Activated CD4-positive, alpha-beta T cell treated with anti-CD3 and anti-CD28 coated beads for 1 hour (primary cell): ENCODE measurements at places on chromosomes 4 and X.
A peak's percentile ranks its signal among the peaks of the same experiment; 100 is the strongest.

- DNase-seq, result no peak
These were observed 78.0 kb downstream of the ZFYVE28 start for GRCh38 chr4:2340272-2341061.

DNA sequence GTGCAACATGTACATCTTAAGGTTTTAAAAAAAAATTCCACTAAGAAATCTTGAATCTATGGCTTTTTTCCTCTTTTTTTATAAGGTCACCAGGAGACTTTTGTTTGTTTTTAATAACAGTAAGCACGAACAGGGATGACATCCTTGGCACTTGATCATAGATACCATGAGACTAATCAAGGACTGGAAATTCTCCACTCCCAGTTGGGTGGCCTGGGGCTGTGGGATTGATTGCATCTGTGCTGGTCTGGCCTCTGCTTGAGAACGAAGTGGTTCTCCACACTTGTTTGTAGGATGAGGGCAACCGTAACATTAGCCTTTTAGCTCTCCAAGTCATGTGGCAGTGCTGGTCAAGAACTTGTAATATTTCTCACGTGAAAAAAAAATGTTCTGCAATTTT lies 35.4 kb downstream of the SNX25 start:
- DNase-seq, result no peak

DNA sequence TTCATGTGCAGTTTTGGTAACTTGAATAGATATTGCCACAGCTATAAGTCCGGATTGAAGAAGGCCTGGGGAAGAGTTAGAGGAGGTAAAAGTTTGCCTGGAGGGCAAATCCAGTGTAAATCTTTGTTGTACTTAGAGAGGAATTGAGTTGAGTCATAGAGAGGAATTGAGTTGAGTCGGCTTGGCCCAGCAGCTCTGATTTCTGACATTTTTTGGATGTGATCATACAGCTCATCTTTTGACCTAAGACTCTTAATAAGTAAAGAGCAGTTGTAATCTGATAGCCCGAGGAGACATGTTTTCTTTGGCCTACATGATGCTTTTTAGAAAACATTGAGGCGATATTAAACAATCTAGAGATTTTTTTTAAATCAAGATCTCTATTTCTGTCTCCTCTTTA lies 3.9 kb downstream of the KIT start:
- DNase-seq, result no peak

GRCh38 chr4:48483006-48483776 lies at the start of gene SLC10A4:
TSS of gene SLC10A4 (plus strand) at chr4:48483343. CDS start at chr4:48483562, 219 bp downstream.
- no peak for DNase-seq

DNA sequence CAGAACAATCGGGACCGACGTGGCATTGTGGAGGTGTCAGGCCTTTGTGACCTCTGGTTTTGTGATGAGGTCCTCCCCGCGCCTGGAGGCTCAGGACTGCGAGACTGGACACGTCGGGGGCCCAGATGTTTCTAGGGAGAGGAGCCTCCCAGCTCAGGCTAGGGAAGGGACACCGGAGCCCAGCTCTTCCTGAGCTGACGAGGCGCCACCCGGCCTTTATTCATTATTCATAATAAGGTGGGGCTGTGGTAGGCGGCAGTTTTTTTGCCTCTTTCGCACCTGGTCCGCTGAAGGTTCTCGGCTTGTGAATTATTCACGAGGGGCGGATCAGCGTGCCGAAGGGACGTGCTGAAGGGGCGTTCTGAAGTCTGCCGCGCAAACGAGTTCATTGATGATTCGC lies 2.3 kb upstream of the UBA1 start:
- peak; percentile 18 for DNase-seq

DNA sequence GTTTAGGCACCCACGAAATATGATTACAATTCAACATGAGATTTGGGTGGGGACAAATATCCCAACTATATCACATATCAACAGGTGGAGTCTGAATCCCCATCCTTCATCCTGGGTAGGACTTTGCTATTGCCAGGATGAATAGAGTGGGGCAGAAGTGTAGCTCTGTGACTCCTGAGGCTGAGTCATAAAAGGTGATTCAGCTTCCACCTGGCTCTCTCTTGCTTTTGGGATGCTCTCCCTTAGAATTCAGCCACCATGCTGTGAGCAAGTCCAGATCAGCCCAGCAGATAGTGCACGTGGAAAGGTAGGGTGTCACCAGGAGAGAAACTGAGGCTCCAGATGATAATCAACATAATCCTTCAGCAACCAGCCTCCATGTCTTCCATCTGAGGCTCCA lies 193.8 kb upstream of the BCOR start:
- DNase-seq, result no peak

DNA sequence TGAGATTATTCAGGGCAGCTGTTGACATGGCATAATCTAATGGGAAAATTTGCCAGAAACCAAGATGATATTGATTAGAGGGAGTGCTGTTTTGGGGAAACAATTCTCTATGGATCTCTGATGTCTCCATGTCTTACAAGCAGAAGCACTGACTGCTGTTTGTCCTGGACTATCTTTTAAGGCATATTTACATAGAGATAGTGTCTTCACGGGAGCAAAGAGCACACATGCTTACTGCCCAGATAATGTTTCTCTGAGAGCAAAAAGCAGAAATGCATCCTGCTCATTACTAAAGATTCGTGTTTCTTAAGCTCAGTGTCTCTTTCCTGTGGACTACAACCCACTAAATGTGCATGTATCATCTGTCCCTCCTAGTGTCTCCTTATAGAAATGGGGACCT lies 41.3 kb upstream of the GLRA3 start:
- DNase-seq, result no peak

DNA sequence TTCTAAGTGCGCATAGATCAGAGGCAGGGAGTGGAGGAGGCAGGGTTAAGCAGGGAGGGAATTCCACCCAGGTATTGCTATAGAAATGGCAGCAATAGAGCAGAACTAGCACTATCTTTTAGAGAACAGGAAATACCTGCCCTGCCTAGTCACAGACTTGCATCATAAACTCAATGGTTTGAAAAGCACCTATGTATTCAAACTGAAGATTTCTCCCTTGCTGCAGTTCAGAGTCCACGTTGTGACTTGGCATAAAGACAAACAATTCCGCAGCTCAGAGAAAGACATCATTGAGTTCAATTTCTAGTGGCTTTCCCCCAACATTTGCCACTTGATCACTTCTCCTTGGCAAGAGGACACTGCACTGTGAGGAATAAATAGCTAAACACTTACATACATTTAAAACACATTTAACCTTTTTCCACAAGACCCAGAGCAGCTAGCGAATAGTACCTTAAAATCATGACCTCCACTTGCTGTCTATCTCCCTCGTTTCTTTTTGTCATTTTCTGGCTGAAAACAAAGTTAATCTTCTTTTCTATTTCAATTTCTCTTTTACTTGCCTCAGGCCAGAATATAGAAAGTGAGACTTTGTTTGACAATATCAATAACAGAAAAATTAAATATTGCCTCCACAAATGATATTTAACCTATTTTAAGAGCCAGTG lies 42.4 kb downstream of the SLC7A11 start:
- no peak for DNase-seq

DNA sequence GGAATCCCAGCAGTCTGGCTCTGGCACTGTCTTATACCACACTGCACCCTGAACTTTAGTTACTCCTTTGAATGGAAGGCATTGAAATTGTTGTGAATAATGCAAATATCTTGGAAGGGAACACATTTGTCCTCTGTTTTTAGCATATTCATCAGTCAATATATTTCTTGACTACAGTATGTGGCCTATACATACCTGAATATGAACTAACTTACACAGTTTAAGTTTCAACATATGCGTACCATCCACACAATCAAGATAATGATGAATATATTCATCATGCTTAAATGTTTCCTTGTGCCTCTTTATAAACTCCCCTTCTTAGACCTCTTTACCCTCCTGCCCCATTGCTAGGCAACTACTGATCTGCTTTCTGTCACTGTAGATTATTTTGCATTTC lies 145.7 kb upstream of the ESX1 start:
- no peak for DNase-seq

DNA sequence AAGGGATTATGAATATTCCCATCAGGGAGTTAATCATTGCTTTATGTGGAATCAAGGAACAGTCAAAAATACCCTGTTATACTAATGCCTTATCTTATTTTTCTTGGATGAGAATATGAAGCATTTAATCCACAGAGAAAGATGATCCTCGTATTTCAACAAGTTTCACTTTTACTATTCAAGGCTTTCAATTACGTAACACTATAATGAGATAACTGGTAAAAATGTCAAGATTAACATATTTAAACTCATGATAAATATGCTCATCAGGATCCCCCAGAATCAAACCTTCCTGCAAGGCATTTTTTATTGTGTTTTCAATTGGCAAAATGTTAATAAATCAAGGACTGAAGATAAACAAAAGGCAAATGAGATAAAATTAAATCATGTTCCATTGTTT lies 5.1 kb downstream of the ZXDA start:
- DNase-seq, result no peak

GRCh38 chr4:33063241-33063640 lies 2343.1 kb downstream of the PCDH7 start:
- no peak for DNase-seq

- no peak for DNase-seq
These were observed 16.6 kb upstream of the ERCC6L start for GRCh38 chrX:72255445-72255844.

DNA sequence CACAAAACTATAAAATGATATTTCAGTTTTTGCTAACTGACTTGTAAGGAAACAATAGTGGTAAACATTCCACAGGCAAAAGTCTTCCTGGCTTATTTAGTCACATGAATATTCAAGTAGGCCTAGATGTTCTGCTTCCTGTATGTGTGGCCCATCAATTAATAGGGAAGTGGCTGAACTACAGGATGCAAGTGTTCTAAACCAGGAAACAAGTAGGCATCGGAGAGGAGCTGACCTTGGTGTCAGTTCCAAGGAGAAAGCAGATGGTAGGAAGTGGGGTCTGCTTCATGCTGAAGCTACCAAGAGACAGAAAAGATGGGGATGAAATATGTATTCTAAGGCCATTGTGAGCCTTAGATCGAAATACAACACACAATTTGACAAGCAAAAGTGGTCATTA lies 149.7 kb downstream of the ANTXR2 start:
- no peak for DNase-seq

GRCh38 chr4:183633476-183634400 lies 25.2 kb downstream of the RWDD4 start:
- no peak for DNase-seq

- DNase-seq, result no peak
These were observed 38.2 kb upstream of the PLAC8 start for GRCh38 chr4:83152746-83153145.

- DNase-seq, result no peak
These were observed 22.4 kb downstream of the AFF1 start for GRCh38 chr4:86957215-86957614.

- no peak for DNase-seq
These were observed 15.1 kb downstream of the LRPAP1 start for GRCh38 chr4:3516836-3517730.

DNA sequence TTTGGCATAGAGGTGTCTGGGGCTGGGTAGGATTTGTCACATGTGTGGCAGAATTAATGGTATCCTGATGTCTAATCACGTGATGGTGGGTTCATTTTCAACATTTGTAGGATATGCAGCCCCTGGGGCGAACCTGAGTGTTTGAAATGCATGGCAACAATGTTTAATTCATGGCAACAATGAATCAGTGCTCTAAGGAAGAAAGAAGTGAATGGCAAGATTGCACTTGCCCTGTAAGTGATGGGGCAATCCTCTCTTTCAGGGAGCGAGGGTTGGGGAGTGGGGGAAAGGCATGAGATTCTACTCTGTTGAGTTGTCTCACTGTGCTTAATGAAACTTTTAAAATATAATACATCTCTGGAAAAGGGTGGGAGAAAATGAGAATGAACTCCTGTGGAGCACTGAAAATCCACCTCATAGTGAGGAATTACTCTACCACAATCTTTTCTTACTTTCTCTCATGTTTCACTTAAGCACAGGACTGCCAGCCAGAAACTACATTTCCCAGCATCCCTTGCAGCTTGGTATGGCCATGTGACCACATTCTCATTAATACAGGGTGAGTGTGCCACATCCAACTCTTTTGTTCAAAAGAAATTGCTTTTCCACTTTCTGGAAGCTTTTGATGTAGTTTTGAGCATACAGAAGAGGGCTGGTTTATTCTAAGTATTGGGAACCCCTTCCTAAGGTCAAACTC lies 64.0 kb upstream of the PGM2 start:
- no peak for DNase-seq

DNA sequence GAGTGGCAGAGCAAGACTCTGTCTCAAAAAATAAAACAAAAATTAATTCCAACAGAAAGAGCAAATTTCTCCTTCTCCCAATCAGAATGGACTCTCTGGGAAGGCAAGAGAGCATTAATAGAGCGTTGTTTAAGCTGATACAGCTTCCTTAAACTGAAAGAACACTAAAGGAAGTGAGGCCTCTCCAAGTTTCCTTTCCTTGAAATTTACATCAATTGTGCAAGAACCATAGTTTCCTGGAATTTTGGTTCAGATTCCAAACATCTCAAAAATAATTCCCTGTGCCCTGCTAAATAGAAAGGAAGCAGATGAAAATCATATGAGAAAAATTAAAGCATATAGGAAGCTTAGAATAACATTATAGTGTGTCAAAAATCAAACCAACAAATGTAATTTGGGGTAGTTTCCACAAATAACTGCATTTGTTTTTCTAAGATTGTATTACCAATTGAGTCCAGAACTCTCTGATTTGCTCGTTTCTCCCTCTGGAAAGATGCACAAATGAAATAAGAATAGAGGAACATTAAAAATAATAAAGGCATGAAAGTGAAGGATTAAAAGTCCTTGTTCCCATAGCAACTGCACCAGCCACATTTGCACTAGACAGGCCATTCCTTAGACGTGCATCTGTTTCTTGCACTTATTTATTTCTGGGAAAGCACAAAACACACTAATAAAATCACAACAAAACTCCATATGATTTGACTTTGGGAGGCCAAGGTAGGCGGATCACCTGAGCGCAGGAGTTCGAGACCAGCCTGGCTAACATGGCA lies 3.7 kb upstream of the FAM241A start:
- no peak for DNase-seq

DNA sequence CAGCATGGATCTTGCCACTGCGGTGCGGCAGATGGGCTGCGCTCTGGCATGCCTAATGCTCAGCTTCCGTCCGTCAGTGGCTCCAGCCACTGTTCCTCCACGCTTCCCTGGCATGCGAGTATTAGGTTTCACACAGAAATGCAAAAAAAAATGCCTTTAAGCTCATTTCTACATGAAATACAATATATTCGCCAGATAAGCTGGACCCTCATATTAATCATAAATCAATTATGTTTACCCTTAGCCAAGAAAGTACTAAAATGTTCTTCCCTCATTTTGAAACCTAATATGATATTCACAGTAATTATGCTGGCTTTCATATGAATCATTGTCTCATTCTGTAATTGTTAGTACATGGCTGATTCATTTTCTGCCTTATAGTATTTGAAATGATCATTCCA lies 115.5 kb upstream of the FAM241A start:
- no peak for DNase-seq
